ENCODE measurements at places on chromosomes 2 and 18.

DNA sequence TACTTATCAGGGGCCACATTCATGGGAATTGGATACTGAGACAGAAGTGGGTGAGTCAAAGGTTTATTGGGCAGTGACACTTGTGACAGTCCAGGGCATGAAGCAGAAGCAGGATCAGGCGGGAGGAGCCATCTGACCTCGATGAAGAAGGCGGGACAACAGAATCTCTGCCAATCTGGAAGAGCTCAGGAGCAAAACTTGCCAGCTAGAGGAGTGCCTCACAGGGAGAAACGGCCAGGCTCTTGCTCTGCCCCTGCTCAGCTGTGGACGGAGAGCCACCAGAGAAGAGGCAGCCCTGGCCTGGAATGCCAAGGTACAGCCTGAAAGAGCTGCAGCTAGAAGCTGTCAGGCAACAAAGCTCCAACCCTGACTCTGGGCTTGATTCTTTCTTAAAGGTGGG lies 16.9 kb downstream of the DAW1 start:
- DNase-seq: no peak

- DNase-seq: no peak
Observed at GRCh38 chr2:239700686-239701345, 300.0 kb upstream of the HDAC4 start.

DNA sequence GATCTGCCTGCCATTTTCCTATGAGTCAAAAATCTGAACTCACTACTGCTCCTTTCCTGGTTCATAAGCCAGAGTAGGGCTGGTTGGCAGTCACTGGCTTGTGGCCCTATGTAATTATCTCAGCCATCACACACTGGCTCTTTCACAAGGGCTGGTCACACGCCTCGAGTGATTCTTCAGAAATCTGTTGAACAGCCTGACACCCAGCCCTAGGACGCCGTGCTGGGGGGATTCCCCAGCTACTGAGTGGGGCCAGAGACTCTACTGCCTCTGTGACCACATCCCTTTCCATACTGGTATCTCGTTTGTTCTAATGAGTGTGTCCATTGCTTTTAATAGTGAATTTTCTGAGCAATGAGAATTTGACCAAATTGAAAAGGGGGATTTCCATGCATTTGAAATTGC lies 45.8 kb upstream of the RBM44 start:
- DNase-seq: no peak

GRCh38 chr2:74199871-74200305 lies 1.5 kb downstream of the MTHFD2 start:
- DNase-seq: no peak

- DNase-seq: peak; percentile 42
Observed at GRCh38 chr2:26346454-26347053, at the start of gene ADGRF3. Gene ADGRF3, minus strand, starts transcription at chr2:26346789. Its CDS starts 555 bp downstream, at chr2:26346234.

DNA sequence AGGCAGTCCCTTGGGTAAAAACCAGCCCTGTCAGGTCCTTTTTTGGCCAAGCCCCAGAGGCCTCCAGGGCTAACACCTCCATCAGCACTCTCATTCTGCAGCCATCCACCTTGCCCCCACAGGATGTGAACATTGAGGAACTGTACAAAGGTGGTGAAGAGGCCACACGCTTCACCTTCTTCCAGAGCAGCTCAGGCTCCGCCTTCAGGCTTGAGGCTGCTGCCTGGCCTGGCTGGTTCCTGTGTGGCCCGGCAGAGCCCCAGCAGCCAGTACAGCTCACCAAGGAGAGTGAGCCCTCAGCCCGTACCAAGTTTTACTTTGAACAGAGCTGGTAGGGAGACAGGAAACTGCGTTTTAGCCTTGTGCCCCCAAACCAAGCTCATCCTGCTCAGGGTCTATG lies 7.3 kb downstream of the IL1F10 start:
- no peak for DNase-seq

- no peak for DNase-seq
Observed at GRCh38 chr2:9285921-9286320, 79.3 kb downstream of the ASAP2 start.

DNA sequence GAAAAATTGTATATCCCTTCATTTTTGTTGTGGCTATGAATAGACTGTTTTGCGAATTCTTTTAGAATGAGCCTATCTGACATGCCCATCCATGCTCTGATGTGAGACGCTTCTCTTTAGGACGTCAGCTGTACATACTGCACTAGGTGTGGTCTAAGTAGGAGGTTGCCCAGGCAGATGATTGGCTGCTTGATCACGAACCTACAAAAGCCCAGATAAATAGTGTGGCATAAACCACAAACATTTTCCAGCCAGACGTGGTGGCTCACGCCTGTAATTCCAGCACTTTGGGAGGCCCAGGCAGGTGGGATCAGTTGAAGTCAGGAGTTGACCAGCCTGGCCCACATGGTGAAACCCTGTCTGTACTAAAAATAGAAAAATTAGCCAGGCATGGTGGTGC lies 251.8 kb downstream of the AGAP1 start:
- DNase-seq: no peak

- DNase-seq: no peak
Observed at GRCh38 chr2:116979916-116980764, 834.4 kb upstream of the DDX18 start.

DNA sequence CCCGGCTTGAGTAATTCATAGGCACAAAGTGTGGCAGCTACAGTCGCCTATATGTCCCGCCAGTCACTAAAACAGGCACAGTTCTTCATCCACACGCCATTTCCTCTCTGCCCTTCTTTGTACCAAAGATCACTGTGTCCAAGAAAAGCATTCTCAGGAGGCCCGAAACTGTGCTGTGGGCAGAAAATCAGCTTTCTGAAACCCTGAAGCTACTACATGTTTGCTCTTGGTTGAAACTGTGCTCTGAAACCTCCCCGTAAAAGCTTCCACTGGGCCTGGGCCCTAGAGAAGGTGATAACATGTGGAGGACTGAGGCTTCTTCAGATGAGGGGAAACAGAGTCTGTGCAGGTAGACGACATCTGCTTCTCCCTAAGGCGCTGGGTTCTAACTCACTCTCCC lies 75.6 kb upstream of the ID2 start:
- no peak for DNase-seq

DNA sequence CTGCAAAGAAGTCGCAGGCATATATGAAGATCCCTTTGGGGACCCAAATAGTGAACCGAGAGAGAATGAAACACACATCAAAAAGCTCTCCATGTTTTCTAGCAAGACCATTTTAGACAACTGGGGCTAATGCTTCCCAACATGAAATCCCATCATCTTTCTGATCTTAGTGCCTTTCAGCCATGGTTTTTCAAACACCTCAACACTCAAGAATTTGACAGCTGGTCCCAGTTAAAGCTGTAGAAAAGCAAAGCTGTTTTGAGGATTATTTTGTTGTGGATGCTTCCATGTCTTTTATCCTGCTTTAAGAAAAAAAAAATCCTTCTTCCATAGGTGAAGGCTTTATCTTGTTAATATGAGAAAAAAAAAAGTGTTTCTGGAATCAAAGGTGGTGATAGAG lies 259.1 kb downstream of the STK39 start:
- no peak for DNase-seq

DNA sequence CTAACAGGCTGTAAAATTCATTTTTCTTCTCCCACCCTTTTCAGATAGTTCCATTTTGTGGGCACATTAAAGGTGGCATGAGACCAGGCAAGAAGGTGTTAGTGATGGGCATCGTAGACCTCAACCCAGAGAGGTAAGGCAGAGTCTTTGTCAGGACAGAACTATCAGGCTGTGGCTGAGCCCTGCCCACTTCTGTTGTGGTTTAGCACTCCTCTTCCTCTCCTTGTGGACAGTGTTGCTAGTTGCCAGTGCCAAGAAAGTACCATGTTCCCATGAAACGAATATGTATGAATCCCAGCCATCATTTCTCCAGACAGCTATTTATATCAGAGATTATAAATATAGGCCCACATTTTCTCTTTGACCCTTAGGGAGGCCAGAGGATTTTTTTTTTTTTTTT lies 1.6 kb downstream of the LGALSL start:
- DNase-seq: no peak

- DNase-seq: no peak
Observed at GRCh38 chr2:23586741-23587306, 201.8 kb downstream of the KLHL29 start.

- DNase-seq: no peak
Observed at GRCh38 chr18:63303547-63303946, 16.0 kb downstream of the BCL2 start.

- DNase-seq: no peak
Observed at GRCh38 chr18:31116853-31117595, 14.8 kb upstream of the DSC2 start.

DNA sequence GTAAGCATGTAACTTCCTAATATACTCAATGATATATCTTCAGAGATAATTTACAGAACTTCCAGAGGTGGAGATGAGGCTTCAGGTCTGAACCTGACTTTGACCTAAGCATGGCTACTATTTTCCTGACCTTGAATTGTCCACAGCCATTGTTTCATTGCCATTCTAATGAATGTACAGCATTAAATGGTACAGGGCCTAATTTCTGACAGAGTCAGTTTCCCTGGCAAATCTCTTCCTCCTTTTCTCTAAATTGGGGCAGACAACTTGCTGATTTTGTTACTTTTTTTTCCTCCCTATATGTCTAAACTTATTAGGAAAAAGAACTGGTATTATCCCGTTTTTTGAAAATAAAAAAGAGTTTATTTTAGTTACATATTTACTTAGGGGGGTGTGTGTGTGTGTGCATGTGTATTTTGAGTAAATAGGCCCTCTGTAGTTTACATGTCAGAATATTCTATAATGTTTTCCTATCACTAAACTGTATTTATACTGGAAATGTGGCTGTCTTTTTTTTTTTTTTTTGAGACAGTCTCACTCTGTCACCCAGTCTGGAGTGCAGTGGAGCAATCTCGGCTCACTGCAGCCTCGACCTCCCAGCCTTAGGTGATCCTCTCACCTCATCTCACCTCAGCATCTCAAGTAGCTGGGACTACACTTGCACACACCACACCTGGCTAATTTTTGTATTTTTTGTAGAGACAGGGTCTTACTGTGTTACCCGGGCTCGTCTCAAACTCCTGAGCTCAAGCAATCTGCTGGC lies 43.3 kb upstream of the SCN9A start:
- no peak for DNase-seq

- DNase-seq: no peak
Observed at GRCh38 chr2:118010473-118010872, 3.4 kb downstream of the CCDC93 start.

DNA sequence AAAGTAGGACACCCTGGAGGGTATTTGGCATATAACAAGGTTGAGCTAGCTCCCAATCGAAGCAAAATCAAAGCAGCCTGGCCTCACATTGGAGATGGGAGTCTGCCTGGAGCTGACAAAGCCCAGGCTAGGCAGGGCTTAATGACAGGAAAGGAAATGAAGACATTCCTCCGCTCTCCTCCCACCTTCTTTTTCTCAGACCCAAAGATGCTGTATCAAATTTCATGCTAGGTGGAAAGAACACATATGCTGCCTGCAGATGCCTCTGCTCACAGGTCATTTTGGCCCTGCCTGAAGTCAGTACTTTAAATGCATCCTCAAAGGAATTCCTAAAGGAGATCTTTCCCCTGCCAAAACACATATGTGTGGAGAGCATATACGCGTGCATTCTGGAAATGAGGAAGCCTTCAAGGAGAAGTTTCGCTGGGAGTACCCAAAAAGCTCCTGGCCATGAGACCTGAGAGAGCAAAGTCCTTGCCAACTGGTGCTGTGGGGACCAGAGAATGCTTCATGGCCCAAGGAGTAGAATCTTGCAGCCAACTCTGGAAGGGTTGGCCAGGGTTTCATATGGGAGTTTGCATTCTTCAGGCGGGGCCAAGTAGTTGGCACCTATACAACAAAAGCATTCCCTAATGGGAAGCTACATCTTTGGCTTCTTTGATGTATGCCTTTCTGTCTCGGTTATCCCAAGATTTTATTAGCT lies 88.0 kb downstream of the AQP4 start:
- DNase-seq: no peak

DNA sequence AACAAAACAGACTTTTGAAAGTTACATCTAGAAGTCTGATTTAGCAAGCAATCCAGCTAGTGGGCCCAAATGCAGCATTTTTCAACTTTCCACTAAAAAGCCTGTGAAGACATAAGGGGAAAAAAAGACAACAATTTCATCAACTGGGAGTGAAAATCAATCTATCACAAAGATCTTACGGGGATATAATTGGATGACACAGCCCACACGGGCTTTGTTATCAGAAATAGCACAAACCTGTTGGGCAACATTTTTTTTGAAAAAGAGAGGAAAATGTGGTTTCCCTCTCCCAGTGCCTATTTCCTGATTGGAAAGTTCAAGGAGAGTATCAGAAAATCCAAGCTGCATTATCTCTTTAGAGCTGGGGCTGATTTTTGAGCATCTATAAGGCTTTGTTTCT lies 132.7 kb downstream of the EVA1A start:
- no peak for DNase-seq

DNA sequence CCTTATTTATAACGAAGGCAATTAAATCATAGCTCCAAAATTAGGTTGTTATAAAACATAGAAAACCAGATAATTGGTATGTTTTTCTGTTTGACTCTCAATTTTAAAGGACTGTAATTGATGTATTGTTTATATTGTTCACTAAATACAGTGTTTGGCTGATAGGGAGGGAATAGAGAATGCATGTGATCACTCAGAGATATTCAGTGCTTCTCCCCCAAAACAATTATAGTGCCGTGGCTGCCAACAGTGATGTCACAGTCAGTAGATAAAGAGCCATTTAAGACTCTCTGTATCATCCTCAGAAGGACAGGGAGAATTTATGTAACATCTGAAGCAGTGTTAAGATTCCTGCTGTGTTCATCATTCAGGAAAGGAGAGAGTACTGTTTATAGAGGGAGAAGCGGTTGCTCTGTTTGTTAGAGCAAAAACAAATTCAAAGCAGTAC lies 69.6 kb downstream of the PHLPP1 start:
- peak; percentile 84 for DNase-seq

DNA sequence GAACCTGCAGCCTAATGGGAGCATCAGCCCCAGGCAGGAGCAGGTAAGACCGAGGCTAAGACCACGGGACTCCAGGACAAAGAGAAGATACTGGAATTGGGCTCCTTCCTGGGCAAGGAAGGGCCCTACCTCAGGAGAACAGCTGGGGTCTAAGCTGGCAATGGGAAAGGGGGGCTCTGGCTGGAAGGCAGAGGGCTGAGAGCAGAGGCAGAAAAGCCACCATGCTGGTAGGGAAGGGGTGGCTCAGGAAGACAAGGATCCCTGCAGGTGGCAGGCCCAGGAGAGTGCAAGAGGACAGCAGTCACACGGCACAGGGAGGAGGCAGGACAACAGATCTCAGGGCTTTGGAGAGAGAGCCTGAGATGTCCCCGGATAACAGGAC lies 203.5 kb downstream of the NDUFA10 start:
- no peak for DNase-seq

DNA sequence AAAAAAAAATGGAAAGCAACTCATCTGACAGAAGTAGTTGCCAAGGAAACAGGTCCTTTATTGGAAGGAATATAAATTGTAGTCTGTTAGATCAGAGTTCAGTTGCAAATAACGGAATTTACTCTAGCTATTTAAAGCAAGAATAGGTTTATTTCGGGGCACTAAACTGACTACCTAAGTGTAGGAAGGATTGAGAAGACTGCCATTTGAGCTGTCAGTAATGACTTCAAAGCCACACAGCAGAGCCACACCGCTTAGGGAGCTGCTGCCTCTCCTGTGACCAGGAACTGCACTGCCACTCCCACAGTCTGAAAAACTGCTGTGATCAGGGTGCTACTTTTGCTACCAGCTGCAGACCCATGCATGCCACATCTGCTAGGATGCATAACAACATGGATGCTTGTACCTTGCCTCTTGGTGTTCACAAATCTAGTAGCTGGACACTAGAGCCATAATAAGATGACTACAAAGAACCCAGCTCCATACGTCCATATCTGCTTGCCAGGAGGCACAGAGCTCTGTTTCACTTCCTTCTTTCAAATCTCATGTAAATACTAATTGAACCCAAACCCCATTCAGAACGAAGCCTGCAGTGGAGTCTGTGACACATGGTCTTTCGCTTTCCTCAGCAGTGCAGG lies 2.2 kb downstream of the DSG2 start:
- DNase-seq: no peak

- DNase-seq: no peak
Observed at GRCh38 chr2:20797096-20797495, 25.8 kb downstream of the LDAH start.
